ENCODE measurements at places on chromosomes 1 and 21.

DNA sequence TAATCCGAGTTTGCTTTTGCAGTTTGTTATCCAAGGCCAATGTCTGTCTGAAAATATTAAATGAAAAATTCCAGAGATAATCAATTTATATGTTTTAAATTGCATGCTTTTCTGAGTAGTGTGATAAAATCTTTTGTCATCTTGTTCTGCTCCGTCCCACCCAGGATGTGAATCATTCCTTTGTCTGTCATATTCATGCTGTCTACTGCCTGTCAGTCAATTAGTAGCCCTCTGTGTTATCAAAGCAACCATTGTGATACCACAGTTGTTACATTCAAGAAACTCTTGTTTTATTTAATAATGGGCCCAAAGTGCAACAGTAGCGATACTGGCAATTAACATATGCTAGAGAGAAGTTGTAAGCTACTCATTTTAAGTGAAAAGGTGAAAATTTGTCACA lies 819.3 kb downstream of the BRINP3 start:
- DNase-seq = no peak

- DNase-seq = no peak
Observed at GRCh38 chr1:242847390-242847993, 323.0 kb upstream of the PLD5 start.

GRCh38 chr1:7224081-7224534 lies 438.9 kb downstream of the CAMTA1 start:
- DNase-seq = no peak

- no peak for DNase-seq
Observed at GRCh38 chr1:113207019-113207418, 134.0 kb downstream of the LRIG2 start.

DNA sequence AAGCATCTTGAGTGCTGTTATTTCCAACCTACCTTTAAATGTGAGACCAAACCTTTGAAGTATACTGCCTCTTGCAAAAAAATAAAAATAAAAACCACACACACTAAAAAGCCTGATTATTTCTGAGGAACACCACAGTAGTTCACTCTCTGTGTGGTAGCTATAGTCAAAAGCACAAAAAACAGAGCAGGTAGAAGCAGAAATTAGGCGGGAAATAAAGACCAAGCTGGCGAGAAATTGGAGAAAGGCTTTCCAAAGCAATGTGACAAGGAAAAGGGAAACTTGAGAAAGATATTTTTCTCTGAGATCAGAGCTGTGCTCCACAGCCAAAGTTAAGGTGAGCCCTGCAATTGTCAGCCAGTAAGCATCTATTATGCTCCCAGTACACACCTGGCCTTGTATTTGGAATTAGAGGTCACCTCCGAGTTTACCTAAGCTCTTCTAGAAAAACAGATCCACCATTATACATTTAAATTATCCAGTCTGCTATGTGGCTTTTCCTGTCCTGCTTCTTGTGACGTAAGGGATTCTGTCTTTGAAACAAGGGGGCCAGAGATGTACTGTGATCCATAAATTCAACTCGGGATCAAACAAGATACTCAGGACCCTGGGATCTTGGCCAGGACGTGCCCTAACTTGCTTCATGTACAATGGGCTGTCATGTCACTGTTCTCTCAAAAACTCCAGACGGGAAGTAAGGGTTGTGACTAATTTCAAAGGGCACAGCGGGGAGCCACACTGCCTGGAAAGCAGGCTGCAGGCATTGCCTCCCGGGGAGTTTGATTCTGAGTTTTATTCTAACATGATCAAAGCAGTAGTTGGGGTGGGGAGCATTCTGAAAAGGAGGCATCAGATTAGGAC lies 39.8 kb upstream of the RAB4A start:
- no peak for DNase-seq

DNA sequence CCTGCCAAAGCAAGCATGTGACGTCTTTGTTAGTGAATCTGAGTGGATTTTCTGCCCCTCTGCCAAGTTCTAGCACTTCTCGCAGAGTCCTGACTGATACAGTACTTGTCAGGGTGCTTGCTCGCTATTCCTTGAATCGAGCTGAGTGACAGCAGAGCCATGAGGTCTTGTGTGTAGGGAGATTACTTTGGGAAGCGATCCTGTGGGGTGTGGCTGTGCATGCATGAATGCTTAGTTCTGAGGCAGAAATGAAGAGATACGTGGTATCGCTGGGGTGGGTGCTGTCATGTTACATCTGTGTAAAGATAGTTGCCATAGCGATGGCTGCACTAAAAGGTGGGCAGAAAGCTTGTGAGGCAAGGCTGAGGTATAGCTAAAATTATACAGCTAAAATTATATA lies 19.3 kb upstream of the DNAJC28 start:
- no peak for DNase-seq

DNA sequence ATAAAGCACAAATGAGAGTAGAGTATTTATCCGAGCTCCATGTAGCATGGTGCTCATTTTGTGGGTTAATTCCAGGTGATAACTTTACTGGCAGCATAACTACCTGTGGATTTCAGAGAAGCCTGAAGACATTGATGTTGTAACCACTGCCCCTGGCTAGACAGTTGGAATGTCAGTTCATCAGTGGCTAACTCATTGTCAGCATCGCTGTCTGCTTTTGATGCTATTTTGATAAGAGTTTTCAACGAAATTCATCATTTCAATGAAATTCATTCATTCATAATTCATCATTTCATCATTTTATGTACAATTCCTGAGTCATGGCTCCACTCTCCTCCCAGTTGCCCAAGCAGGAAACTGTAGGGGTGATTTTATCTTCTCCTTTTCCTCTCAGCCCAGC lies 34.4 kb downstream of the HSD3B1 start:
- DNase-seq = no peak

DNA sequence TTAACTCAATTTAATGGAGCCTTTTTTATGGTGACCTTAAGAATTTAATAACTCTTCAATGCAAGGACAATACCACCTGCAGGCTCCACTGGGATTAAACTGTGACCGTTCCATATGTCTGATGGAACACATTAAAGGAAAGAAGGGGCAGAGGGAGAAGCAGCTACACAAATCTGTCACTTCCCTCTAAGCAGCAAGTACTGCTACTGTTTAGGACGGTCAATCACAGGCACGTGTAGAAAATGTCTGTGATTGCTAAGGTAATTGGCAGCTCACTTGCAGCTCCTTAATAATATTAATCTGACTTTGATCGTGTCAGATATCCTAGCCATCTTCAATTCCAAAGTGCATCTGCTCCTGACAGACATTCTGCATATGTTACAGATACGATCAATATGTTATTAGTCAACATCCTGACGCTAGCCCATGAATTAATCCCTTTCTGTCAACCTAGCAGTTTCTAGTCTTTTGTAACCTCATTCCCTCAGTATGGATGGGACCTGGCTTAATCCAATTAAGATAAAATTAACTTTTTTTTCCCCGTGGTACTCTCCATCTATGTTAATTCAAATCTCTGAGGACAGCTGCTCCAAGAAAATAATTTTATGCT lies 1012.4 kb downstream of the AMY1C start:
- DNase-seq = no peak

- no peak for DNase-seq
Observed at GRCh38 chr1:93771843-93772242, 90.2 kb upstream of the BCAR3 start.

- DNase-seq = no peak
Observed at GRCh38 chr1:87897481-87897880, 568.8 kb downstream of the LMO4 start.

GRCh38 chr1:179866616-179867015 lies 11.0 kb downstream of the TOR1AIP2 start:
- no peak for DNase-seq

DNA sequence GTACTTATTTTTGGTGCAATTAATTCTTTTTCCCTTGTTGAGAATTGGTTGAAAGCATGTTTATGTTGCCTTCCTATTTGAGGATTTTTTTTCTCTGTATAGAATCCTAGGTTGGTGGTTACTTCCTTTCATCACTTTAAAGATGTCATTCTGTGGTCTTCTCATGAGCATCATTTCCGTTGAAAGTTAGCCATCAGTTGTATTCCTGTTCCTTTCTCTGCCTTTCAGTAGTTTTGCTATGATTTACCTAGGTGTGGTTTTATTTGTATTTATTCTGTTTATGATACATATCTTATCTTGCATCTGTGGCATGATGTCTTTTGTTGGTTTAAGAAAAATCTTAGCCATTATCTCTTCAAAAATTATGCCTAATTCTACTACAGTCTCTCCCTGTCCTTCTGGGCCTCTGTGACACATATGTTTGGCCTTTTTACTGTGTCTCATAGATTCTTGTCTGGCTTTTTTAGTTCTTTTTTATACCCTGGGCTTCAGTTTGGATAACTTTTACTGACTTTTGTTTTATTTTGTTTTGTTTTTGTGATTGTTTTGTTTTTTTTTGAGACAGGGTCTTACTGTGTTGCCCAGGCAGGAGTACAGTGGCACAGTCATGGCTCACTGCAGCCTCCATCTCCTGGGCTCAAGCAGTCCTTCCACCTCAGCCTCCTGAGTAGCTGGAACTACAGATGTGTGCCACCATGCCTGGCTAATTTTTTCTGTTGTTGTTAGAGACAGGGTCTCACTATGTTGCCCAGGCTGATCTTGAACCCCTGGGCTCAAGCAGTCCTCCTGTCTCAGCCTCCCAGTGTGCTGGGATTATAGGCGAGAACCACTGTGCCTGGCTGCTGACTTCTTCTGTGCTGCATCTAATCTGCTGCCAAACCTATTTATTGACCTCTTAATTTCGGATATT lies 24.1 kb downstream of the PTGFRN start:
- DNase-seq = no peak

- no peak for DNase-seq
Observed at GRCh38 chr1:212221801-212222200, 63.4 kb upstream of the PPP2R5A start.

DNA sequence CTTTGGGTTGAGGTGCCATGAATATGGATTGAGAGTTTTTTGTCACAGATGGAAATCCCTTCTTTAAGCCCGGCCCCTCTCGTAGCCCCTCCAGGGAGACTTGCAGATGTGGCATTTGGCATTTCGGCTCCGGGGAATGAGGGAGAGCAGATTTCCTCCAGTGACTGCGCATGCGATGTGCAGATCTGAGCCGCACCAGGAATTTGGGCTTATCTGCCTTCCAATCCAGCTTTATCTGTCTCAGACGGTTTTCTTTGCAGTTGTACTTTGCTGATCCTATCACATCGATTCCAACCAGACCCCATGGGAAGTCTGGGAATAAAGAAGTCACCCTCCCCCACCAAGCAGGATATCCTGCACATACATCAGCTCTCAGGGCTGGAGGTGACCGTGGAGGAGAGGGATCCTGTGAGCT lies 11.7 kb downstream of the KIF26B start:
- no peak for DNase-seq

DNA sequence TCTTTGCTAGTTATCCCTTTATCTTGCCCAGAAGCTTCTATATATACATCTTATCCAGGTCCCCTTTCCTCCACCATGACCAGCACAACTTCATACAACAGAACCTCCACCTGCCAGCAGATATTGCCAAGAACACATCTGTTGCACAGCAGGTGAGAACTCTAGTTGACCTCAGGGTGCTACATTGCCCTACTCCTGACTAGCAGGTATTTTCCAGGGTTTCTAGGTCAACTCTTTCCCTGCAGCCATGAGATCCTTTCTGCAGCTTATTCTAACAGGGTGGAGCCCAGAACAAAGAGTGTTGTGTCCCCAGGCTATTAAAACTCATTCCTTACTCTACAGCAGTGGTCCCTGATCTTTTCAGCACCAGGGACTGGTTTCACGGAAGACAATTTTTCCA lies 319.5 kb downstream of the PRDM2 start:
- DNase-seq = no peak

- no peak for DNase-seq
Observed at GRCh38 chr1:226772446-226773139, 33.5 kb upstream of the ITPKB start.

GRCh38 chr1:11704691-11705475 lies 13.4 kb downstream of the DRAXIN start:
- DNase-seq = no peak

DNA sequence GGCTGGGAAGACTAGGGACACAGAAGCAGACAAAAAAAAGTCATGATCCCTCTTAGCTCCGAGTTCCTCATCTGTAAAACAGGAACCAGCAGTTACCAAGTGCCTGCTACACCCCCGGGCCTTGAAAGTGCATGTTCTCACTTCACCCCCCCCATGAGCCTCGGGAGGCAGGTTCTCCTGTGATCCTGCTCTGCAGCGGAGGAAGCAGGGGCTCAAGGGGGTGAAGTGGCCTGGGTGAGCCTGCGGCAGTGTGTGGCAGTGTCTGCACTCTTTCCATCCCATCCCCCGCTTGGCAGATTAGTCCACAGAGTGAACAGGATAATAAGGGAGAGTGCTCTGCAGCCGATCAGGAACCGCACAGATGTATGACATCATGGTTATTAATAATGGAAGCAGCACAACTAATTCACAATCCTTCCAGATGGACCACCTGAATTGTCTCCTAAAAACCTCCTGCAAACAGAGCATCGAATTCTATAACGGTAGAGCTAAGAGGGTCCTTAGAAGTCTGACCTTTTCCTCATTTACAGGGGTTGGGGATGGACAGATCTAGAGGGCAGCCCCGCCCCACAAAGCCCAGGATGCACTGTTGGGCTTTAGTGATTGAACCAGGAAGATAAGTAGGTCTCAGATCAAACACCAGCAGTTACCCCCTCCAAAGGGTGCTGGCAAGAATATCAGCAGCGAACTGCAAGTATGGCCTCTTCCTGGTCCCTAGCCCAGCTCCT lies 174.1 kb upstream of the EDN2 start:
- no peak for DNase-seq

GRCh38 chr1:77620273-77620672 lies 62.2 kb downstream of the ZZZ3 start:
- no peak for DNase-seq

- DNase-seq = no peak
Observed at GRCh38 chr1:66333466-66334199, 200.3 kb upstream of the SGIP1 start.

DNA sequence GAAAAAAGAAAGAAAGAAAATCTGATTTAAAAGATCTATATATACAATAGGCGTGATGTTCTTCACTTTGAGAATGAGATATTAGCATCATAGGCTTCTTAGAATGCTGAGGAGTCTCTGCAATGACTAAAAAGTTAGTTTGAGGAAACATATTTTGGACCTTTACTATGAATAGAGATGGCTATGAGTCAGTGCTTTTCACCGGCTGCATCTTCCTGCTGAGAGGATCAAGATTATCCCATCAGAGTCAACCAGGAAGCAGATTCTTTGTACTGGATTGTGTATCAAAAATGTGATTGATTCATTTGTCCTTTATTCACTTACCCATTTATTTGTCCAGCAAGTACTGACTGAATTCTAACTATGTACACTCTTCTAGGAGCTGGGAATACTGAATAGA lies 144.2 kb downstream of the KCNK2 start:
- no peak for DNase-seq

- no peak for DNase-seq
Observed at GRCh38 chr1:231954751-231955150, 328.2 kb downstream of the DISC1 start.

DNA sequence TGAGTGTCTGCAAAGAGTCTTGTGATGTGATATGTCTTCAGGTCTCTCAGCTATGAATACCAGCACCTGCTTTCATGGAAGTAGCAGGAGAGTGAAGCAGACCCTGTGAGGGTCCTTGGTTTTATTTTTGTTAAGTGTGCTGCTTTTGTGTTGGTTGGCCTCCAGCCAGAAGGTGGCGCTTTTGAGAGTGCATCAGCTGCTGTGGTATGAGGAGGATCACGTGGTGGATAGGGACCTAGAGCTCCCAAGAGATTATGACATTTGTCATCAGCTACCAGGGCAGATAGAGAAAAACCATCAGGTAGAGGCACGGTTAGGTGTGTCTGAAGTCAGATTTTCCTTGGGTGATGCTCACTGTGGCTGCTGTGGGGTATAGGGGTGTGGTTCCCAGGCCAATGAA lies 1232.1 kb downstream of the MRPL39 start:
- peak; percentile 4 for DNase-seq

- no peak for DNase-seq
Observed at GRCh38 chr1:169931795-169932231, 38.1 kb upstream of the SCYL3 start.

- DNase-seq = no peak
Observed at GRCh38 chr1:164311377-164311776, 247.6 kb upstream of the PBX1 start.
